ENCODE measurements at places on chromosomes 12 and 14.

DNA sequence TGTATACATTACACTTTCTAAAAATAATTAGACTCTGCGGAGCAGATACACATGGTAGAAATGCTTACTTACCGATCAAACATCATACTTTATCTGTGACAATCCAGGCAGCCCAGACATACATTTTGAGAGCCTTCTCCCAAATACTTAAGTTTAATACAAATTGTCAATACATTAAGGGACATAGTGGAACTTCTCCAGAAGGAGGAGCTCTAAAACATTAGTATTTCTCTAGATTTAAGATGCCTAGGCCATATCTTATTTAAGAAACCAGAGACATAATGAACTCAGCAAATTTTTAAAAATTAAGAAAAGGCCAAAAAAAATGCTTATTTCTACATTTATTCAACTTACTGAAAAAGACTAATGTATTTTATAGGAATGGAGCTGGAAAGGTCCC is 16.1 kb downstream of the ACSM4 start:
- no peak for DNase-seq

- DNase-seq, result no peak
Measured at GRCh38 chr14:70724110-70724509, 82.4 kb downstream of the TTC9 start.

DNA sequence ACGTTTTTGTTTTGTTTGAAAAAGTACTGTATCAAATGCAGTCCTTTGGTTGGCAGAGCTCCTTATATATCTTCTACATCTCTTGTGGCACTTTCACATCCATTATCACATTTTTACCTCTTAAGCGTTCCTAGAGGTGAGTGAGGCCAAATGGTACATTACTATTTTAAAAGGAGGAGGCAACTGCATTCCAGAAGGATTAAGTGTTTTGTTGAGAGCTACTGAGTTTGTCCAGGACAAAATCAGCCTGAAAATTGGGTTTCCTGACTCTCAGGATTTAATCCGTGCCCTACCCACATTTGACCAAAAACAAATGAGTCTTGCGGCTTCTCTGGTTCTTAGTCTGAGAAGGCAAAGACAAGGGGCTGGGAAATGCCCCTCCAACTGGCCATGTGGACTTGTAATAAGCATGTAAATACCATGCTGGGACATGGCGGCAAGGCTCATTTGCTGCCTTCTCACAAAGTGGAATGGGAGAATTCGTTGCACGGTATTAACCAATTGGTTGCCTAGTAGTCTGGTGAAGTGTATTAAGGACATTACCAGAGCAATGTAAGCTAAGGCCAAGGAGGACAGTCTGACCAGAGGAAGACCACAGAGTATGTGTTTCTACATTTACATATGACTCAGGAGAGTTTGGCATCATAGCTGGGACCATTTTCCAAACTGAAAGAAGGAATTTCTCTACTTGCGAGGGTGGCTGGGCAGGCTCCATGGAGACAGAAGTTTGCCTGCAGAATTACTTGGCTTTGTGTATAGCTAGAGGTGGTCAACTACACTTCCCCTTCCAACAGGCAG is 175.8 kb upstream of the PLXNC1 start:
- DNase-seq, result no peak

DNA sequence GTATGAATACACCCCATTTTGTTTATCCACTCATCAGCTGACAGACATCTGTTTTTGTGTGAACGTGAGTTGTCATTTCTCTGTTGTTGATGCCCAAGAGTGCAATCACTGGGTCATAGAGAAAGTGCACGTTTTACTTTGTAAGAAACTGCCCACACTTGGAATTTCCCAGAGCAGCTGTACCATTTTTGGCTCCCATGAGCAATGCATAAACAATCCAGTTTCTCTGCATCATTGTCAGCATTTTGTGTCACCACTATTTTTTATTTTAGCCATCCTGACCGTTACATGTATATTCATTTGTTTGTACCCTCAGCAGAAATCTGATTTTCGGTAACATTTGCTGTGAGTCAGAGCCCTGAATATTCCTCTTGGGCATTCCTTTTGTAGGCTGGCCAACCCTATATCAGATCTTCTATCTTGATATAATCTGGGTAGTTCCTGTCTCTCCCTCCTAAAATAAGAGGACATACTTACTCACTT is 62.7 kb downstream of the RBM19 start:
- DNase-seq, result no peak

DNA sequence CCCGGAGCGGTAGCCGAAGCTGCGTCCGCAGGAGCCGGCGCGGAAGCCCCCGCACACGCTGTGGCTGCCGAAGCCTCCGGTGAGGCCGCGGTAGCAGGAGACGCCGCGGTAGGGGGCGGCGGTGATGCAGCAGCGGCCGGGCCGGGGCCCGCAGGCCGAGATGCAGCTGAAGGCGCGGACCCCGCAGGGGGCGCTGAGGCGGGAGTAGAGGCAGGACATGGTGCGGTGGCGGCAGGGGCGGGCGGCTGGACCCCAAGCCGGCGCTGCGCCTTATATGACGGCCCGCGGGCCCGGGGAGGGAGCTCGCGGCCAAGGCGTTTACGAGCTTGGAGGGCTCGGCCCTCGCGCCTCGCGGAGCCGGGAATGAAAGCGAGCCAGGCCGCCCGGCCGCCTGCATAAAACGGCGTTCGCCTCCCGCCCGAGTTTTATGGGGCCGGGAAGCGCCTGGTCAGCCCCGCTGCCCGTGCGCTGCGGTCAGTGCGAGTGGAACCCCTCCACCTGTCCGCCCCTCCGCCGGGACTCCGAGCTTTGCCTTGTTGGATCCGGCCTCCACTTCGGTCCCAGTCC is 16.0 kb upstream of the KRT86 start:
- no peak for DNase-seq

- DNase-seq, result no peak
Measured at GRCh38 chr12:49483619-49484018, 55.2 kb upstream of the KCNH3 start.

DNA sequence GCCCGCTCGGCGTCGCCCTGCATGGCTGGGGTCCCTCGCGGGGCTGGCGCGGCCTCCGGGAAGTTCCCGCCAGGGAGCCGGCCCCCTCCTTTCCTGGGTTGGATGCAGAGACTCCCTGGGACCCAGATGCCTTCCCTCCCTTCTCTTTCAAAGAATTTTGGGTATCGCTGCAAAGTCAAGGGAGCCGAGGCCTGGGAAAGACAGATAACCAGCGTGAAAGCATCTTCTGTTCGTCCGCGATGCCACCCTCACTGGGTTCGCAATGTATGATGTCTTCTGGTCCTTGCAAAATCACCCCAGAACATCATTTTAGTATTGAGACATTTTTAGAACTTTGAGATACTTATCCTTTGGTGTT is 451 bp downstream of the IRAK3 start:
- DNase-seq, result no peak

DNA sequence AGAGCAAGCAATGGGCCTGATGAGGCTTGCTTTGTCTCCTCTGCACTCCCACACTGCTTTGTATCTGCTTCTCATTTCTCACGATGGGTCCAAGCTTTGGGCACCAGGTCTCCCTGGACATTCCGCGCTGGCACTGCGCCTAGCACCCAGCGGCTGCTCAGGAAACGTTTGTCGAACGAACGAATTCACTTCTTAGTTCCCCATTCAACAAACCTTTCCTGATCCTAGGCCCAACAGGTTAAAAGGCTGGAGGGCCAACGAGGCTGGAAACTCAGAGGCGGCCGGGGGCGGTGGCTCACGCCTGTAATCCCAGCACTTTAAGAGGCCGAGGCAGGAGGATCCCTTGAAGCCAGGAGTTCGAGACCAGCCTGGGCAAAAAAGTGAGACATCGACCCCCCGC is 1.0 kb upstream of the GLRX5 start:
- DNase-seq, result peak; percentile 74

- no peak for DNase-seq
Measured at GRCh38 chr12:107948391-107948945, 174.0 kb downstream of the ASCL4 start.

GRCh38 chr12:121861636-121862254 is 3.1 kb upstream of the HPD start:
- no peak for DNase-seq

DNA sequence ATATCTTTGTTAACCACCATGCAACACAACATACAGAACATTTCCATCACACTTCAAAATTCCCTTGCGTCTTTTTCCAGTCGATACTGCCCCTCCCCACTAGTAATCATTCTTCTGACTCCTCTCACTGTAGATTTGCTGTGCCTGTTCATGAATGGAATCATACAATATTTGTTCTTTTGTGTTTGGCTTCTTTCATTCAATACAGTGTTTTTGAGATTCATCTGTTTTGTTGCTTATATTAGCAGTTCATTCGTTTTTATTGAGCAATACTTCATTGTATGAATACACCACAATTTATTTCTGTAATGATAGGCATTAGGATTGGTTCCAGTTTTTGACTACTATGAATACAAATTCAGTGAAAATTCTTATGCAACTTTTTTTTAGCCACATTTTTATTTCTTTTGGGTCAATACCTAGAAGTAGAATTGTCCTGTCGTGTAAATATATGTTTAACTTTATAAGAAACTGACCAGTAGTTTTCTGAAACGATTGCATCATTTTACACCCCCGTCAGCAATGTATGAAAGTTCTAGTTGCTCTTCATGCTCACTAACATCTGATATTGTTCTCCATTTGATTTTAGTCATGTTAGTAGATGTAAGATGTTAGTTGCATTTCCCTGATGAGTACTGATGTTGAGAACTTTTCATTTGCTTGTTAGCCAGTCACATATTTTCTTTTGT is 127.5 kb downstream of the TGFB3 start:
- no peak for DNase-seq

- no peak for DNase-seq
Measured at GRCh38 chr12:54682674-54683073, 34.5 kb upstream of the DCD start.

DNA sequence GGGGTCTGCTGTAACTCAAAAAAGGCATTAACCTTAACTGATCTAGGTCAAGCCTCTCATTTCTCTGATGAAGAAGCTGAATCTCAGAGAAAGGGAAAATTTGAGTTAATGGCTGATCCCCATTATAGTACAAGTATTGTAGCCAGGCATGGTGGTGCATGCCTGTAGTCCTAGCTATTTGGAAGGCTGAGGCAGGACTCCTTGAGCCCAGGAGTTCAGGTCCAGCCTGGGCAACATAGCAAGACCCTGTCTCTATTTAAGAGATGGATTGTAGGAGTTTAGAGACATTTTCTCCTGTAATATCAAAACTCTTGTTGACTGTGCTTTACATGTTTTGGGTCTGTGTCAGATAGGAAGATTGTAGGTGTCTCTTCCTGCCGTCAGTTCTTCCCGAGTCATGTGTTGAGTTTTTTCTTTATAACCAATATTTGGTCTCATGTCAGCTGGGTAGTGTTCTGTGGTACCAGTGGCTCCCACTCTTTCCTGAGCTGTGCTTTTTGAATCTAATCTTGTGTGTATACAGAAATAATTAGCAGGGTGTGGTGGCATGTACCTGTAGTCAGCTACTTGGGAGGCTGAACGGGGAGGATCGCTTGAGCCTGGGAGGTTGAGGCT is 8.6 kb downstream of the COPZ1 start:
- no peak for DNase-seq

GRCh38 chr14:27305441-27305945 is 707.7 kb upstream of the NOVA1 start:
- no peak for DNase-seq

DNA sequence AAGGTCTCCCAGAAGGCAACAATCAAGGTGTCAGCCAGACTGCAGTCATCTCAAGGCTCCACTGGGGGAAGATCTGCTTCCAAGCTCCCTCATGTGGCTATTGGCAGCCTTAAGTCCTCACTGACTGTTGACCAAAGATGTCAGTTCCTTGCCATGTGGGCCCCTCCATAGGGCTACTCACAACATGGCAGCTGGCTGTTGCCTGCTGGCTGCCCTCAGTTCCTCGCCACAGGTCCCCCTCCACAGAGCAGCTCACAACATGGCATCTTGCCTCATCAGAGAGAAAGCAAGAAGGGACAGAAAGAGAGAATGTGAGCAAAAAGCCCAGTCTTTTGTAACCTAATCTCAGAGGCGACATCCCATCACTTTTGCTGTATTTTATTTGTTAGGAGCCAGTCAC is 34.4 kb upstream of the EGLN3 start:
- DNase-seq, result no peak

GRCh38 chr12:131959641-131960589 is 10.2 kb downstream of the EP400 start:
- peak; percentile 70 for DNase-seq

DNA sequence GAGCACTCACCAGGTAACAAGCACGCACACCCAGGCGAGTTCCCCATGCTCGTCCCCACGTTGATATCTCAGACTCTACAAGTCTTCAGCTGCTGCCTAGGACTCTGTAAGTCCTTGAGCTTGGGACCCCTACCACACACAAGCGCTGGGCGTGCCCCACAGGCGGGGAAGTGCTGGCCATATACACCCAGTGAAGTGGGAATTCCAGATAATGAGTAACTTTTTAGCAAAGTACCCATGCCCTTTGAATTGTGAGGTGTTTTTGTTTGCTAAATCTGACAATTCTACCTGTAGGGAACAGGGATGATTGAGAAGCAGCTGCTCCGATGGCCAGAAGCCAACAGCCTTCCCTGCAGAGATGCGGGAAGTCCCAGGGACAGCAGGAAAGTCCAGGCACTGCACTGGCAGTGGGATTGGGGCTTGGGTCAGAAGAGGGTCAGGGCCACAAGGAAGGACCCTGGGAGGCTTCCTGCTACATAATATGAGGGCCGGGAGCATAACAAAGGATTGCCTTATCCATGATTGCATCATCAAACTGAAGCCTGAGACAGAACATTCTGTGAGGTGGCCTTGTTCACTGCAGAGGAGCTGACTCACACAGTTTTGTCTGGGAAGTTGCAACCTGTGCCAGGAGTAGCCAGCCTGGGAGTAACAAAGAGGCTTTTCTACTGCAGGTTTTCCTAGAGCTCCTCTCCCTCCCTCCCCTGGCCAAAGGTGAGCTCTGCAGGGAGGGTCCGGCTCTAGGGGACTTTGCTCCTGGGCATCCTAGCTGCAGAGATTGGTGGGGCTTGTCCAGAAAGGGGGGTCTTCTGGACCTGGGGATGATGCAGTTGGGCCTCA is 13.2 kb upstream of the SERPINA3 start:
- DNase-seq, result no peak

- DNase-seq, result no peak
Measured at GRCh38 chr12:101939856-101940265, 62.5 kb downstream of the DRAM1 start.

GRCh38 chr12:47223848-47224213 is 144.1 kb upstream of the AMIGO2 start:
- no peak for DNase-seq

- no peak for DNase-seq
Measured at GRCh38 chr12:76080729-76081415, 3.6 kb downstream of the NAP1L1 start.

DNA sequence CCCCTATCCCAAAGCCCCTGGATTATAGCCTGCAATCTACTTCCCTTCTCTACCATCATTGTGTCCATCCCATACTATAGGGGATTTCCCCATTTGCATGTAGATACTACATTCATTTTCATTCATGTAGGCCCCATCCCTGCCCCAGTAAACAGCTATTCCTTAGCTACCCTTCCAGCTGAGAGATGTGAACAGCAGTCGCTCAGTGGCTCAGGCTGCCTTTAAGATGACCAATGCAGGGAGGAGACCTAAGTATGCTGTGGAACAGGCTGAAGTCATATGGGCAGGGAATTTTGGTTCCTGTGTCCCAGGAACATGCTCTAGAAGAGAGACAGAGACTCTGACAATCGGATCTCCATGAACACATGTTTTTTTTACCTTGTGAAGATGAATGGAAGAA is 481.2 kb upstream of the SYT1 start:
- no peak for DNase-seq

All from osteocyte (in vitro differentiated cells).